Hematopoietic multipotent progenitor cell treated with erythropoietin and hydrocortisone succinate and interleukin-3 and kit ligand, for 8 days (in vitro differentiated cells): ENCODE measurements at places on chromosomes 2 and 18.
A peak's percentile ranks its signal among the peaks of the same experiment; 100 is the strongest.

- no peak for DNase-seq
These were observed 48.1 kb upstream of the HPCAL1 start for GRCh38 chr2:10254373-10255188.

DNA sequence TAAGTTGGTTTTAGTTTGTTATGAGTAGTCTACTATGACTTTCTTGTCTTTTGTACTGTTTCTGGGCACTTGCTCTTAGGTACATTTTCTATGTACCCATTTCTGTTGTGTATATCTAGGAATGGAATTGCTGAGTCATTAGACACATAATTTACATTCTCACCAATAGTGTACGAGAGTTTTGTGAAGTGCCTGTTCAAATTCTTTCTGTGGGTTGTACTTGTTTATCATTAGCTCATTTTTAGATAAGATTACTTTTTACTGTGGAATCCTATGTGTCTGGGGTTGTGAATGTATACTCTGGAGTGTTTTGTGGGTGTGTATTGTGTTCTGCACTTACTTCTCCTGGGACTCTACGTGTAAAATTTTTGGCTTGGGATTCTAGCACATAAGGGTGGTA is 36.6 kb upstream of the CD28 start:
- DNase-seq = no peak

GRCh38 chr2:172232708-172233396 is 130.2 kb upstream of the DLX2 start:
- DNase-seq = no peak

DNA sequence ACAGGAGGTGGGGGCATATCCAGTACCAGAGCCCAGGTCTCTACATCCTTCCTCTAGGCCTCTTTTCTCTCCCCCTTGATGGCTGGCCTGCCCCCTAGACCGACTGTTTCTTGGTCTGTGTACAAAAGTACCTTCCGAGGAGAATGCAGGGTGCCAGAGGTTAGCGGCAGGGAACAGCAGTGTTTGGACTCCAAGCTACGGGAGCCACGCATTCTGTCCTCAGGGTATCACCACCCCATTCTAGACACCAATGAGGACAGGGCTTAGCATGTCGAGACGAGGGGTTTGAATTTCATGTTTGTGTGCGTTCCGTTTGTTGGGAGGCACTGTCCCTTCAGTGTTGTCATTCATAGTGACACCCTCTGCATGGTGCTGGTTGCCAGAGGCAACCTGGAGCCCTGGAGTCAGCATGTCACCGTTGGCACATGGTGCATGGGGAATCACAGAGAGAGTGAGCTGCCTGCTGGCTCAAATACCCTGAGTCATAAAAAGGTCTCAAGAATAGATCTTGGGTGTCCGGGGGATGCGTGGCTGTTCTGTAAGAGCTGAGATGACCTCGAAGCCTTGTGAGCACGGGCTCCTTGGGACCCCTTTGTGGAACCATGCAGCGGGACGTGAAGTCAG is 57.2 kb upstream of the LDLRAD4 start:
- no peak for DNase-seq

DNA sequence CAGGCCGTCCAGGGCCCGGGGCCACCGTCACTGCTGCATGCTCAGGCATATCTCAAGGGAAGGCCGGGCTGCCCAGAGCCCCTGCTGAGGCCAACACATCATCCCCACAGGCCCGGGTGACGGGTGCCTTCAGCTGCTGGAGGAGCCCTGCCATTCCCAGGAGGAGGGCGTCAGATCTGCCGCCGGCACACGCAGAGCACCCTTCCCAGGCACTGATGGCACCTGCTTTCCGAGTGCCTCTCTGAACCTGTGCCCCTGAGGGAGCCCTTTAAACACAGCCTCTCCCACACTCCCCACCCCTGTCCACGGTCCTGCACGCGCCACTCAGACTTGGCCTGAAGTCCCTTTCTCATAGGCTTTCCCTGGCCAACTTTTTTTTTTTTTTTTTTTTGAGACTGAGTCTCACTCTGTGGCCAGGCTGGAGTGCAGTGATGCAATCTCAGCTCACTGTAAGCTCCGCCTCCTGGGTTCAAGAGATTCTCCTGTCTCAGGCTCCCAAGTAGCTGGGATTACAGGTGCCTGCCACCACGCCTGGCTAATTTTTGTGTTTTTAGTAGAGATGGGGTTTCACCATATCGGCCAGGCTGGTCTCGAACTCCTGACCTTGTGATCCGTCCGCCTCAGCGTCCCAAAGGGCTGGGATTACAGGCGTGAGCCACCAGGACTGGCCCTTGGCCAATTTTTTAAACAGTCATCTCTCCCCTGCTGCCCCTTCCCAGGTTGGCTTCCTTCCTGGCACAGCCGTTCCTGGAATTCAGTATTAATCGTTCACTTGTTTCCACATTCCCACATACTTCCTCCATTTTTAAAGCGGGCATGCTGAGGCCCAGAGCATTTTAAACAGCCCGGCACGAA is 211.7 kb downstream of the NDUFA10 start:
- DNase-seq = no peak

DNA sequence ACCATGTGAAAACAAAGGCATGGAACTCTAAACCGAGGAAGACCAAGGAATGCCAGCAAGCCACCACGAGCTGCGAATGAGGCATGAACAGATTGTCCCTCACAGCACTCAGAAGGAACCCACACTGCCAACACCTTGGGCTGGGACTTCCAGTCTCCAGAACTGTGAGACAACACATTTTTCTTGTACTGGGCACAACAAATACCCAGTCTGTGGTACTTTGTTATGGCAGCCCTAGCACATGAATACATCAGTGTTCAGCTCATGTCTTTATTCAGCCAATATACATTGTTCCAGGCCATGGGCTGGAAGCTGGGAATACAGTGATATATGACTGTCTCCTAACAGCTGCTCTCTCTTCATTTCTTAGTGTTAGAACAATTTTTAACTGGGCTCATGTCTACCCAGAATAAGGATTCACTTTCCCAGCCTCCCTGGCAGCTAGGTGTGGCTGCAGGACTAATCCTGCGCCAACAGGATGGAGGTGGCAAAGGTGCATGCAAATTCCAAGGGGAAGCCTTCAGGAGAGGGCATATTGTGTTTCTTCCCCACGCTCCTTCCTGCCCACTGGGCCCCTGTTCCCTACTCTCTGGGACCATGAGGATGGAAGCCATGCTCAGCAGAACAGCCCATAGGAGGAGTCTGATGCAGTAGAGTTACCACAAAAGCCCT is 59.6 kb downstream of the STPG4 start:
- DNase-seq = no peak

DNA sequence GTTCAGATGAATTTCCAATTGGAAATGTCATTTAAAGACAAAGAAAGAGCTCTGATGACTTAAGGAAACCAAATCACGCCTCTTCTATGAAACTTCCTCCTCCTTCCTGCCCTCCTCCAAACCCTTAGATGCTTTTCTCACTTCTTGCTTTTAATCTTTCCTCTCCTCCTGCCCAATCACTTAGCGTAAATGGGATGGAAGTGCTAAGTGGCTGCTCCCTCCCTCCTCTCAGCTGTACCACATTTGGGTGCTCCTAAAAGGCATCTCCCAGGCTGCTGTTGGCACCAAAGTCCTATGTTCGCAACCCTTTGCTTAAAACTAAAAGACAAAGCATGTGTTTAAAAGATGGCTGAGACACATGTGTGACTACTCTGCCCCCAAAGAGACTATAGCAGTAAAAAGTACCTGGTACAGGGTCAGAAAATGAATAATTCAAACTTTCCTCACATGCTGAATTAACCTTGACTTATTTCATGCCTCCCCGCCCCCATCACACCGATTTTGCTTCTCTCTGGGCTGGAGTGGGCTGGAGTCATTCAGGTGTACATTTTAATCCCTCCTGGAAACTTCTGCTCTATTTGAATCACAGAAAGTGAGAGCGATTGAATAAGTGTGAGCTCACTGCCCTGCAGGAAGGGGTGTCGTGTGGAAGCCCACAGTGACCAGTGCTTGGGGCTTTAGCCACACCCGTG is 59.2 kb upstream of the KLF7 start:
- DNase-seq = no peak

DNA sequence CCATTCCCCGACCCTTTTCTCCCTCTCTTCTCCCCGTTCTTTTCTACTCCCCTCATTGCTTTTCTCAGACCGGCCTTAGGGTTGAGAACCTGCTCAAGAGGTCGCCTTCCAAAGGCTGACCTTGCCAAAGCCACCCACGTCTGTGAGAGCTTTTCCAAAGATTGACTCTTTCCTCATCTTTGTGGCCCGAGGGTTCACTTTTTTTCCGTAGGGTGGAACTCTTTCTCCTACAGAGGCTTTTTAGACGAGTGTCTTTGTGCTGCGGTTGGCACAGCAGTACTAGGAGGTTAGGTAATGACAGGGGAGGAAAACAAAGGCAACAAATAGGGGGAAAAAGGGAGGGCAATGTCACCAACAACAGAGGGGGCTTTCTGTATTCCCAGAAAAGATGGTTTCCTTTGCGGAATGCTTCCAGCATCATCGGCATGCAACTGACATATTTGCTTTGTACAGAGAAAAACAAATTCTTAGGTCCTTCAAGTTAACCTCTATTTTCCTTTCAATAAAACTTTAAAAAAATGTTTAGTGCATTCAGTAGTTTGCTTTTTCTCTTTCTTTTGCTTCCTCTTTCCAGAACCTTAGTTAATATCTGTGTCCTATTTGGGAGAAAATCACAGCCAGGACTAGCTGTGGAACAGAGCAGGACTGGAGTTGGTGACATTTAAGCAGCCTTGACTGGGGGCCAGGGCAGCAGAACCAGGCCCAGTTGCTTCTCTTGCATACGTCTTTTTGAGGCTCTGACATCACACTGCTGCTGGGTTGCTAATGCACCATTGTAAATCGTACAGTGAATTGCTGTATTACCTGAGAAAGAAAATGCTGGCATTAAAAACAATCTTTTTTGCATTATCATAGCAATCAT is 188.1 kb upstream of the FANCL start:
- no peak for DNase-seq

DNA sequence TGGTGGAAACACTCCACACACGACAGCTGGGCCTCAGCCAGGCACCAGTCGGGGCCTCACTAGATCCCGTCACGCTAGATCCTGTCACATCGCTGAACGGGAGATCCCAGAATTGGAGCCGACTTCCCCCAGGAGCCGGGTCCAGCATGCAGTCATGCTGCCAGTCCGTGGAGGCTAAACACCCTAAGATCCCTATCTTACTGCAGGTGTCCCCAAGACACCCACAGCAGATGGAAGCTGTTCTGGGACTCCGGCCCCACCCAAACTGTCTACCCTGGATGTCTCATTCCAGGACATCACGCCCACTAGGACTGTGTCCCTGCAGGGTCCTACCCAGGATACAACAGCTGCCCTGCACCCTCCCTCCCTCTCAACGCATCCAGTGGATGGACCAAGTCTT is 23.4 kb downstream of the ZNF516 start:
- DNase-seq = no peak

- DNase-seq = no peak
These were observed 285.4 kb upstream of the ZNF804A start for GRCh38 chr2:184312970-184313369.

- DNase-seq = no peak
These were observed 761.2 kb upstream of the ACVR2A start for GRCh38 chr2:147083664-147084063.

DNA sequence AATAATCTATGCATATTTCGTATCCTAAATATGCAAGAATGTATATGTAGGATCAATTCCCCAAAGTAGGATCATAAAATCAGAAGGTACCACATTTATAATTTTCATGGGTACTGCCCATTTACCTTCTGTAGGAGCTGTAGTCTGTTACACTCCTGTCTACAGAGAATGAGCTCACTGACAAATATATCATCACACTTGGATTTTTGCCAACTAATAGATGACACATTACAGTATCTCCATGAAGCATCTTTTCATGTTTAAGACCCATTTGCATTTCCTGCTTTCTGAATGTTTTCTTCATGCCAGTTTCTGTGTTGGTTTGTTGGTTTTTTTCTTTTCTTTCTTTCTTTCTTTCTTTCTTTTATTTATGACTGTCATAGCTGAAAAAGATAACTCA is 70.9 kb upstream of the EML6 start:
- peak; percentile 36 for DNase-seq

DNA sequence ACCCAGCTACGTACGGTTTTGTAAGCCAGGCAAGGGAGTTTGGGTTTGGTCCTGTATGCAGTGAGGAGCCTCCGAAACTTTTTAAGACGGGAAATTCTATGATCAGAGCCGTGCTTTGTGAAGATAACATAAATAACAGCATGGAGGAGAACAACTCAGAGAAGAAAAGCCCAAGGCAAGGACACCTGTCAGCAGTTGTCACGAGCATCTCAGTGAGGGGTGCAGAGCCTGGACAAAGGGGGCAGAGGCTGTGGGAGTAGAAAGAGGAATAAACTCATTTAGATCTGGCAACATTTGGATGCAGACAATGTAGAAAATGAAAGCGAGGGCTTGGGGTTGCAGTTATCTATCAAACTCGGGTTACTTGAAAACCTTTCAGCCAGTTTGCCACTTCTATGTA is 64.5 kb downstream of the CAVIN2 start:
- no peak for DNase-seq

DNA sequence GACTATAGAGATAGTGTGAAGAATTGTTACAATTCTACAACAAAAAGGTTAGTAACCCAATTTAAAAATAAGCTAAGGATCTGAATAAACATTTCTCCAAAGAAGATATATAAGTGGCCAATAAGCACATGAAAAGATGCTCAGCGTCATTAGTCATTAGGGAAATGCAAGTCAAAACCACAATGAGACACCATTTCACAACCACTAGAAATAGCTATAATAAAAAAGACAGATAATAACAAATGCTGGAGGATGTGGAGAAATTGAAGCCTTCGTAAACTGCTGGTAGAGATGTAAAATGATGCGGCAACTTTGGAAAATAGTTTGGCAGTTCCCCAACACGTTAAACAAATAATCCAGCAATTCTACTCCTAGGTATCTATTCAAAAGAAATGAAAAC is 366.5 kb upstream of the POU3F3 start:
- DNase-seq = peak; percentile 2

DNA sequence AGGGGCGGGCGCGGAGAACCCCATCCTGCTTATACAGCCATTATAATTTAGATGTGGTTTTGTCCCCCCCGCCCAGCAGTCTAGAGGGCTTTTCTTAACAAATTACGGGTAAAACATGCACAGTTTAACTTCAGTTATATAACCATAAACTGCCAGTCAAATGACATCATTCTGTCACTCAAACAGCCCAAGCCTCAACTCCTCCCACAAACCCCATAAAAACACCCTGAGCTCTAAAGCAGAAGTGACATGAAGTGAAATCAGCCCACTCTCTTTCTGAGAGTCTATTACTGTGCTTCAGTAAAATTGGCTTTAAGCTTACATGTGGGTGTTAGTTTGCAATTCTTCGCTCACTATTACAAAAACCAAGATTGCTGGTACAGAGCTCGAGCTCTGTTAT is 705.1 kb upstream of the GCFC2 start:
- DNase-seq = no peak

DNA sequence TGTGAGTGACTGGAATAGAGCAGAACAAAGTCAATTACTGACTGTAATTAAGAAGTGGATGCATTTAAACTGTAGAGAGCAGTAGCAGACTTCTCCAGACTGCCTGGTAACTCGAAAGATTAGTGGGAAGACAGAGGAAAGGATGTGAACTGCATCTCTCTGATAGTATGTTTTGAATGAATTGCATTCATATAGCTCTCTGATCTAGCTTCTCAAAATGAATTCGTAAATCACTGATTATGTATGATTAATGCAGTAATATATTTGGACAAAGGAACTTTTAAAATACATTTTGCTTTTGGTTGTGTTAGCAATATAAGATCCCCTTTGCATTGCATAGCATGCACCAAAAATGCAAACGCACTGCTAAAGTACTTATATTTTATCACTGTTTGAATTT is 304.0 kb downstream of the ARHGAP15 start:
- no peak for DNase-seq
